Coronary artery (tissue), 2 donors: ENCODE measurements at places on chromosomes 7 and 10.

DNA sequence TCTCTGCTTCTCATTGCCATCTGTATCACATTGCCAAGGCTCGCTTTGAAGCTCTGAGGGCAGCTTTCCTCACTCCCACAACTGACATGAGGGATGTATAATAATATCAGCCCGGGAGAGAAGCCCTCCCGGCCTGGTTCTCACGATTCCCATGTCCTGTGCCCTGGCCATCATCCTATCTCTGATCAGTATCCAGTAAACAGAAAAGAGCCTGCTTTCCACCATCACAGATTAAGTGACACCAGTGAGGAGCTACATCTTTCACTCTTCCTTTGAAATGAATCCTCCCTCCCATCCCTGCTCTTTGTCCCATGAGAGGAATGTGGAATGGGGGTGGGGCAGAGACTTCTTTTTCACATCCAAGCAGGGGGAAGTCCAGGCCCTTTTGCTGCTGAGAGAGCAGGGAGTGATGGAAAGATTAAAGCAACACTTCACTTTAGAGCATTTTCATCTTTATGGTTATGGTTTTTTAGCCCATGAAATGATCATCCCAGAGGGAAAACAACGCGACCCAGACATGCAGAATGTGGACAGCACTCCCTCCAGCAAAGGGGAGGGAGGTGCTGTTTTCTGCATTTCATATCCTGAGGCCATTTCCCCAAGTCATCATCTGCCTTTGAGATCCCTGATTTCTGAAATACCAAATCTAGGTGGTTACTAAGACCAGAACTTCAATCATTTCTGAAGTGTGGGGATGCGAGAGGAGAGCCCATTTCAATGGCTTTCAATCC is 84.6 kb upstream of the LYZL1 start:
- no peak for DNase-seq

DNA sequence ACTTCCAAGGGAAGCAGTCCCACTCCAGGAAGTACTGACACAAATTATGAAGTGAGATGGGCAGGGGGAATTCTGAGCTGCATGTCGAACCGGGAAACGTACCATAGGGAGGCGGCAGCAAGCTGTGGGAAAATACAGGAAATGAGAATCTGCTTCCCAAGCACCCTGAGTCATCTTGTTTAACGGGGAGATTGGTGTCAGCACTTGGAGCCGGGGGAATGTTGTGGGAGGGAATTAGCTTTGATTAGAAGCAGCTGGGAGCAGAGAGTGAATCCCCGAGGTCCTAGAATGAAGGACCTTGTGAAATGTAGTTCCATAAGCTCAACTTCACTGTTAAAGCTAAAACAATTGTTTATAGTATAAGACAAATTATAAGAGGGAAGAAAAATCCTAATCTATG is 141.4 kb upstream of the PRKCQ start:
- DNase-seq = no peak

- DNase-seq = no peak
These were observed 98.4 kb downstream of the RGS10 start for GRCh38 chr10:119443970-119444660.

DNA sequence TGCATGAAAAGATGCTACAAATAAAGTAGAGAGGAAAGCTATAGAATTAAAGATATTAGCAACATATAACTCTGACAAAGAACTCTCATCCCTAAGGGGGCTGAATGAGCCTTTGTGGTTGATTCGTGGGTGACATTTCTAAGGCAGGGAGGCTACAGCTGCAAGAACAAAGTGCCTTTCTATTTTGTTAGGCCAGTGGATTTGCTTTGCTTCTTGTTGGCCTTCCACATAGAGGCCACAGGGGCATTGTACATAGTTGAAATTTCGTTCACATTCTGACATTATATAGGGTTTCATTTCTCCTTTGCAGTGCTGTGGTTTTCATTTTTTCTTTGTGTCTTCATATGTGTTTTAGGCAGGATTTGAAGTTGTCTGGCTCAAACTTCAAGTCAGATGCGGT is 819.2 kb upstream of the C7orf33 start:
- no peak for DNase-seq

DNA sequence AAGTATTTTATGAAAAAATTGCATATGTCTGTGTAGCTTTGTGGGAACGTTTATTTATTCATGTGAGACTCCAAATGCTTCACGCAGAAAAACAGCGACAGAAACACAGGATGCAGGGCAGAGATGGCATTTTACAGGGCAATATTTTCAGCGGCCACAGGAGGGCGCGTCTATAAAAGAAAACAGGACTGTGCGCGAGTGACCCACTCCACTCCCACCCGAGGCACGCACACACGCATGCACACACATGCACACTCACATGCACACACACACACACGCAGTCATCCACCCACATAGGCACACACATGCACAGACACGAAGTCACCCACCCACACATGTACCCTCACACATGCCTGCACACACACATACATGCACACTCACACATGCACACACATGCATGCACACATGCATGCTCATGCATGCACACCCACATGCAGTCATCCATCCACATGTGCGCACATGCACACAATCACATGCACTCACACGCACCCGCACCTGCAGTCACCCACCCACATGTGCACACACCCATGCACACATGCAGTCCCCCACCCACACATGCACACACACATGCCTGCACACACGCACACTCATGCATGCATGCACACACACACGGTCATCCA is 96.3 kb downstream of the DNAJB6 start:
- no peak for DNase-seq

DNA sequence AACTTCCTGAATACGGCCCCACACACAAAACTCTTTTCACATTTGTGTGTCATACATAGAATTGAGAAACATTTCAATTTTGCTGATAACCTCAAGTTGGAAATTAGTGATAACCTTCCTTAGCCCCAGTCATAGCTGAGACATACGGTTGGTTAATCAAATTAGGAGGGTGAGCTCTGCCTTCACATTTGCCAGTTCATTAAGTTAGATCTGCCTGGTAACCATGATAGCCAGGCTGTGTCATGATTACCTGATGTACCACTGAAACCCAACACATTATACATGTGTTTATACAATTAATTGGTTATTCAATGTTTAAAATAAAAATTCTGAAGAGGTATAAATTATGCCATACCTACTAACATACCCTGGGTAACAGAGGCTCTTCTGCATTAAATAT is 60.8 kb upstream of the RAB11FIP2 start:
- no peak for DNase-seq

GRCh38 chr10:113552701-113553100 is at the start of gene HABP2:
TSS of gene HABP2 (plus strand) at chr10:113553053. CDS start at chr10:113553122, 69 bp downstream.
- no peak for DNase-seq

DNA sequence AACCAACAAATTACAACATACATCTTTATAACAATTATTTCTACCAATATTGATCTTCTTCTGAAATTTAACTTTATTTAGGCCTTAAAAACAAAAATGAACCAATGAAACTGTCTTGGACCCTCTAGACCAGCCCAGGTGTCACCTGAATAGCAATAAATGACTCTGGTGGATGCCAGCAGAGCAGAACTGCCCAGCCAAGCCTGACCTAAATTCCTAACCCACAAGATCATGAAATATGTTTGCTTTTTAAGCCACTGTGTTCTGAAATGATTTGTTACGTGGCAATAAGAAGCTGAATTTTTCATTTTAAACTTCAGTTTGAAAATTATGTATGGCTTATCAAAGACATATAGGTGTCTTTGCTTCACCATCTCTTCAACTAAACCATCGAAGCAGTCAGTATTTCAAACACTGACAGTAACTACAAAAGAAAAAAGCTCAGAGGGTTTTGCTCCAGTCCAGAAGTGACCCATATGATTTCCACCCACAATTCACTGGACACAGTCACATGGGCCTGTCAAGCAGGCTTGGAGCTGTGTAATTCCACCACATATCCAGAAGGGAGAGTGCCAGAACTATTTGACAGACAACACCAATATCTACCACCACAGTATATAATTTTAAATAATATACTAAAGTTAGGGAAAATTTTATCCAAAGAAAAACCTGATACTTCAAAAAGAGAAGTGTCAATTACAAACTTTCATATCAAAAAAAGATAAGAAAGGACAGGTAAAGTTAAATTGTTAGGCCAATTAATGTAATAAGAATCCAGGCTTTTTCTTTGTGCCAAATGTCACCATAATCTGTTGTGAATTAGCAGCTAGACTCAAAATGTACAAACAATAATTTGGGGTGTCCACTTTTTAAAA is 94.5 kb downstream of the KMT2C start:
- DNase-seq = no peak

- no peak for DNase-seq
These were observed 222.2 kb upstream of the FZD1 start for GRCh38 chr7:91041901-91042484.

DNA sequence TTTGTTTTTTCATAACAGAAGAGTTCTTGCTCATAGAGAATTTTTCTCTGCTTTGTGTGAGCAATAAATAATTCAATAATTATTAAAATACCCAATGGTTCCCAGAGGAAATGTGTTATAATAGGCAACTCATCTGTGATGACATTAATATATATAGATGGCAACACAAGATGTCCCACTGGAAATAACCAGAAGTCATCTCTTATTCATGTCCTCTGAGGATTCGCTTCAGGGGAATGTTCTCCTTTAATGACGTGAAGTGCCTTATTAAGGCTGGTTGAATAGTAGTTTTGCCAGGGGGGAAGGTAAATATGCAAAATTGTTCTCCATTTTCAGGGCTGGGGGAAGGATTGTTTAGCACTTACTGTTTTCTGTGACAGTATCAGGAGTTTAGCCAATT is 3.1 kb downstream of the SLC39A12 start:
- no peak for DNase-seq

DNA sequence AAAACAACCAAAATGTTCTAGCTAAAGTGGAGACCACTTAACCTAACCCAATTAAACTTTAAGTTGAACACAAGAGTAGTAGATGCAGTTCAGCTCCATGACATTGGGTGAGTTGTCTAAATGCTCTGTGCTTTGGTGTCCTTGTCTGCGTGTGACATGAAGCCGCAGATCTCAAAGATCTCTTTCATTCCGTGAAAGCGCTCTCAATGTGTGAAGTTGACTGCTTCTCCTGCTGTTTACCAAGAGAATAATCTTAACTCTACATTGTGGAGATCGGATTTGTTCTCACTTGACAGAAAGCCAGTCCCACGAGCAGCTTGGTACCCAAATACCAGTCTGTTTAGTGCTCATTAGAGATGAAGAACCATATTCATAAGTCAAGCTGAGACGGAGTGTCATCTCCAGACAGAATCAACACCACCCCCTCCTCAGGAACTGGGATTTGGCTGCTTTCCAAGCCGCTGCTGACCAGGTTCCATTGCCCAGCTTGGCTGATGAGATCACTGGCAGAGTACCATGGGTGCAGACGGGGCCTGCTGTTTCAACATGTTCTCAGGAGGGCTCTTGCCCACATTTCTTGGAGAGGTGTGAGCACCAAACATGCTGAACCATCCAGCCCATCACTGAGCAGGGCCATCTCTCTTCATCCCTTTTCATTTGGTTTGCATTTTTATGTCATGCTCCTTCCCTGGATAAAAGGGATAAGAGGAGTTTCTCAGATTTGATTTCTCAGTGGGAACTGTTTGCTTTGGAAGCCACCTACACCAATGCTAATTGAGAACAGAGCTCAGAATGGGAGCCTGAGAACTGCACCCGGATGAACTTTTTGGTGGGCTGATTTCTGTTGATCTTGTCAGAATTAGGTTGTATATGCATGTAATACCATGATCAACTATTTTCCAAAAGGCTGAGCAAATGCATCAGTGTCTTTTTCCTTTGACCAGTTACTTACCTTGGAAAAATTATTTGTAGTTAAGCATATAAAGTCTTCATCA is 95.8 kb upstream of the AGBL3 start:
- peak; percentile 79 for DNase-seq
